ENCODE measurements at places on chromosomes 4 and X. TPM values are rescaled to one million over a fixed set of nuclear protein-coding genes. Genes with fewer than 3 reads are reported as not detected.

GRCh38 chr4:150167054-150167453 is 88.8 kb downstream of the DCLK2 start:
- H3K27me3 ChIP-seq, result no peaks in the 10 kb centered on the region
- H3K4me3 ChIP-seq, result no peak overlapping the region
- H3K27ac ChIP-seq, result no peak overlapping the region
- no peaks in the 10 kb centered on the region for H3K36me3 ChIP-seq
- H3K4me1 ChIP-seq, result no peaks in the 10 kb centered on the region
- DNase-seq, result no peak

DNA sequence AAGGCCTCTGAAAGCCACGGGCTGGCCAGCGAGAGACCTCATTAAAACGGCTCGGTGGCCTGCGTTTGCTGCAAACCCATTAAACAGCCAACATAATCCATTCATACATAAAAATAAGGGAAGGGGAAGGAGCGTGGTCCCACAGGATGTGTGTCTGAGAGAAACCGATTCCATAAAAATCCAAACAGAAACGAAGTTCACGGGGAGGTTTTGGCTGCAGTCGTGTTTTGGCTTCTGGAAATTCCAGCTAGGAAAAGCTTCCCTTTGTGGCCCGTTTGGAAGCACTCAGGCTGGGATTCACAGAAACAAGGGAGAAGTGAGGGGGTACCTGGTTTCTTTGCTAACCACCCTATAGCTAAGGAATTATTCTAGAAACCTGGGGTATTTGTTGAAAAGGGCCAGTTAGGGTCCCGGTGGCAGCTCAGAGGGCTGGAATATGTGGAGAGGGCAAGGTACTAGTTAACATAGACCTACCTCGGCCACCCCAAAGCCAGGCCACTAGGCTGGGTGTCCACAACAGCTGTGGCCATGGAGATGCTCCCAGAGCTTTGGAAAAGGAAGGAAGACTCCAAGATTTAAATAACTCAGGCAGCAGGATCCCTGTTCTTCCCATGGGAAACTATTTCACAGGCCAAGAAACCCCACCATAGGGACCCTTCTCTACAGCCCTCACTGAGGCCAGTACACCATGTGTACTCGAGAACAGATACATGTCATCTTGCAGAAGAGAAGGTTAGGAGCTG is 166.8 kb downstream of the BCOR start:
- no peak overlapping the region for H3K4me3 ChIP-seq
- H3K36me3 ChIP-seq, result no peaks in the 10 kb centered on the region
- no peak overlapping the region for H3K27ac ChIP-seq

DNA sequence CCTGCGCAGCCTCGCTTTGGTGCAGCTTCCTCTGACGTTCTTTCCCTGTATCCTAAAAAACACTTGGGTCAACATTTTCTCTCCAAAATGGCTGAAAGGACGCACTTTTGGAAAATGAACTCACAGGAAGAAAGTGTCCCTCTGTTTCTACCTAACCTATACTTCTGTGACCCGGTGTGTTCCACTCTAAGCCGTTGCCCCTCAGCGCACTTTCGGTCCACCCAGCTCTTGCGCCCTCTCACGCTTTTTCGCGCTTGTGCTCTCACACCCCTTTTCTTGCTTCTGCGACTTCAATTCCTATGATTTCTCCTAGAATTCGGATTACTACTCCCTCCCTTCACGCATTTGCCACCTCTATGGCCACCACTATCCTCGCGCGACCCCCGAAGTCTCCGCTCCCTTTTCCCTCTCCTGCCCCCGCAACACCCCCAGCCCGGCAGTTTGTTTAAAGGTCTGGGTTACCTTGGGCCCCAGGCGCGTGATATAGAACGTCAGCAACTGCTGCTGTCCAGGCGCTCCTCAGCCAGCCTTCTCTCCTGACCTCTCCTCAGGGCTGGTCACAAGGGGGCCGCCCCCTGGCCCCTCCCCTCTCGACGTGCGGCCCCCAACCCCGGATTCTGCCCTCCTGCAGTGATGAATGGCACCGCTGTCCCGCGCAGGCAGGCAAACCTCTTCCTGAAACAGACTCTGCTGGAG is at the start of gene USP51:
USP51 (minus strand) TSS at position 535 of the 696 bp plus-strand sequence. CDS start 909 bp downstream, outside the sequence.
- H3K4me3 ChIP-seq, result peak within 1 kb of the TSS; percentile 87
- peak within 1 kb of the TSS; percentile 95 for H3K27ac ChIP-seq
- H3K4me1 ChIP-seq, result peaks cover 10% of the 10 kb centered on the region
- H3K36me3 ChIP-seq, result peaks cover 3% of the 10 kb centered on the region

GRCh38 chr4:77073981-77074380 is 1.8 kb downstream of the CCNI start:
- no peak for DNase-seq
- peaks cover 24% of the 10 kb centered on the region for H3K36me3 ChIP-seq
- H3K4me1 ChIP-seq, result peaks cover 45% of the 10 kb centered on the region
- H3K27ac ChIP-seq, result no peak overlapping the region

- no peak overlapping the region for H3K4me3 ChIP-seq
- no peak overlapping the region for H3K27ac ChIP-seq
- no peaks in the 10 kb centered on the region for H3K36me3 ChIP-seq
- DNase-seq, result no peak
- no peaks in the 10 kb centered on the region for H3K4me1 ChIP-seq
- H3K27me3 ChIP-seq, result no peaks in the 10 kb centered on the region
These were observed 472.7 kb downstream of the IDS start for GRCh38 chrX:149032449-149032848.

GRCh38 chrX:1485033-1485432 is 32.3 kb upstream of the ASMTL start:
- H3K27me3 ChIP-seq, result no peaks in the 10 kb centered on the region
- no peak for DNase-seq
- H3K27ac ChIP-seq, result no peak overlapping the region
- H3K4me3 ChIP-seq, result no peak overlapping the region
- peaks cover 39% of the 10 kb centered on the region for H3K4me1 ChIP-seq

GRCh38 chr4:187390646-187391045 is 604.9 kb upstream of the ZFP42 start:
- H3K4me1 ChIP-seq, result no peaks in the 10 kb centered on the region
- H3K36me3 ChIP-seq, result no peaks in the 10 kb centered on the region
- no peak overlapping the region for H3K4me3 ChIP-seq
- no peak for DNase-seq
- H3K27ac ChIP-seq, result no peak overlapping the region
- H3K27me3 ChIP-seq, result no peaks in the 10 kb centered on the region

DNA sequence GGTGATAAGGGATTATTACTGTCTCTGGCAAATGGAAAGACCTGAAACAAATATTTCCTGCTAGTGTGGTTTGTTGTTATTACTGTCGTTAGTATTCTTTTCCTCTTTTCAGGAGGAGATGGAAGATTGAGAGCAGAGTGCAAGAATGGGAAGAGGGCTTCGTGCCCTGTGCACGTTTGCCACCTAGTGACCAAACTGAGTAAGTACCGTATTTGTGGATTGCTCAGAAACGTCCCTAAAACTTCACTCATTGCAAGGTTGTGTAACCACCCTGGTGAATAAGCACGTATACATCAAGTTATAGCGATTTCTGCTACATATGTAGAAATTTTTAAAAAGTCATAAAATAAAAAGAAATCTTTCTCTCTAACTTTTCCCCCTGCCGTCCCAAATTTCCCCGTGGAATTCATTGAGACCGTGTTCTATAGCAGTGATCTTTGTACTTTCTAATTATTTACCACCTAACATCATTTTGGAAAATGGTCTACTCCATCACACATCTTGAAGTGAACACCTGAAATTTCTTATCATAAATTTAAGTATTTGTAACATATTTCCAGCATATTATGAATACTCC is 24.3 kb downstream of the LINC00632 start:
- H3K4me1 ChIP-seq, result no peaks in the 10 kb centered on the region
- H3K27me3 ChIP-seq, result no peaks in the 10 kb centered on the region
- no peak overlapping the region for H3K4me3 ChIP-seq
- H3K36me3 ChIP-seq, result no peaks in the 10 kb centered on the region

DNA sequence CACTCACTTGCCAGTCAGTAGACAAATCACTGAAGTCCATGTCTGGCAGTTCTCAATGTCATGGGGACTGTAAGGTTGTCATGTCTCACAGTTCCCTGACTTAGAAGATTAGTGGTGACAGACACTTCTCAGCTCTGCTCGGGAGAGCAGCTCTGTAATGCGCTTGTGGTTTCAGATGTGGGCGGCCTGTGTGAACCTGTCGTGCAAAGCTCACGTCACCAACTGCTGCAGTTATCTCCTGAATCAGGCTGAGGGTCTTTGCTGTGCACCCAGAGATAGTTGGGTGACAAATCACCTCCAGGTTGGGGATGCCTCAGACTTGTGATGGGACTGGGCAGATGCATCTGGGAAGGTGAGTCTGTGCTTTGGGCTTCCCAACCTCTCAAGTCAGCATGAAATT is at the start of gene IL9R:
IL9R (plus strand) TSS at position 261 of the 400 bp plus-strand sequence; CDS start at position 325, 64 bp downstream.
- peak within 1 kb of the TSS; percentile 82 for H3K27ac ChIP-seq
- no peaks in the 10 kb centered on the region for H3K27me3 ChIP-seq
- peak; percentile 89 for DNase-seq
- peak within 1 kb of the TSS; percentile 54 for H3K4me3 ChIP-seq

- DNase-seq, result no peak
- H3K27ac ChIP-seq, result peak overlapping the region; percentile 6
- H3K36me3 ChIP-seq, result peaks cover 14% of the 10 kb centered on the region
- H3K27me3 ChIP-seq, result no peaks in the 10 kb centered on the region
These were observed 2.2 kb downstream of the USO1 start for GRCh38 chr4:75726577-75726976.

- no peaks in the 10 kb centered on the region for H3K27me3 ChIP-seq
- no peak overlapping the region for H3K27ac ChIP-seq
- H3K4me3 ChIP-seq, result no peak overlapping the region
- H3K36me3 ChIP-seq, result no peaks in the 10 kb centered on the region
These were observed 1196.7 kb downstream of the RAPGEF2 start for GRCh38 chr4:160299608-160300007.

- H3K36me3 ChIP-seq, result peaks cover 54% of the 10 kb centered on the region
- peaks cover 23% of the 10 kb centered on the region for H3K4me1 ChIP-seq
- no peak overlapping the region for H3K4me3 ChIP-seq
- no peak for DNase-seq
- H3K27me3 ChIP-seq, result no peaks in the 10 kb centered on the region
These were observed 60.6 kb upstream of the TLR2 start for GRCh38 chr4:153623491-153623890.

GRCh38 chr4:55765070-55765469 is 54.5 kb upstream of the EXOC1L start:
- no peaks in the 10 kb centered on the region for H3K36me3 ChIP-seq
- H3K27me3 ChIP-seq, result peaks cover 10% of the 10 kb centered on the region
- H3K4me1 ChIP-seq, result no peaks in the 10 kb centered on the region
- no peak for DNase-seq

DNA sequence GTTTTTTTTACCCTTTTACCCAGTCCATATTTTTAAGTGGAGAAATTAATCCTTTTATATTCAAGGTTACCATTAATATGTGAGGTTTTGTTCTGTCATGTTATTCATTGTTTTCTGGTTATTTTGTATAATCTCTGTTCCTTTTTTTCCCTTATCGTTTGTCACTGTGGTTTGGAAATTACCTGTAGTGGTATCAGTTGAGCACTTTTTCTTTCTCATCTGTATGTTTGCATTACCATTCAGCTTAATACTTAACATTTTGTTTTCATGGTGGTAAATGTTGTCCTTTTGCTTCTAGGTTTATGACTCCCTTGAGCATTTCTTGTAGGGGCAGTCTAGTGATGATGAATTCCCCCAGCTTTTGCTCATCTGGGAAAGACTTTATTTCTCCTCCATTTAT is 6.6 kb downstream of the ETDC start:
- H3K27me3 ChIP-seq, result no peaks in the 10 kb centered on the region
- no peaks in the 10 kb centered on the region for H3K4me1 ChIP-seq
- H3K27ac ChIP-seq, result no peak overlapping the region
- H3K36me3 ChIP-seq, result peaks cover 19% of the 10 kb centered on the region
- no peak overlapping the region for H3K4me3 ChIP-seq

DNA sequence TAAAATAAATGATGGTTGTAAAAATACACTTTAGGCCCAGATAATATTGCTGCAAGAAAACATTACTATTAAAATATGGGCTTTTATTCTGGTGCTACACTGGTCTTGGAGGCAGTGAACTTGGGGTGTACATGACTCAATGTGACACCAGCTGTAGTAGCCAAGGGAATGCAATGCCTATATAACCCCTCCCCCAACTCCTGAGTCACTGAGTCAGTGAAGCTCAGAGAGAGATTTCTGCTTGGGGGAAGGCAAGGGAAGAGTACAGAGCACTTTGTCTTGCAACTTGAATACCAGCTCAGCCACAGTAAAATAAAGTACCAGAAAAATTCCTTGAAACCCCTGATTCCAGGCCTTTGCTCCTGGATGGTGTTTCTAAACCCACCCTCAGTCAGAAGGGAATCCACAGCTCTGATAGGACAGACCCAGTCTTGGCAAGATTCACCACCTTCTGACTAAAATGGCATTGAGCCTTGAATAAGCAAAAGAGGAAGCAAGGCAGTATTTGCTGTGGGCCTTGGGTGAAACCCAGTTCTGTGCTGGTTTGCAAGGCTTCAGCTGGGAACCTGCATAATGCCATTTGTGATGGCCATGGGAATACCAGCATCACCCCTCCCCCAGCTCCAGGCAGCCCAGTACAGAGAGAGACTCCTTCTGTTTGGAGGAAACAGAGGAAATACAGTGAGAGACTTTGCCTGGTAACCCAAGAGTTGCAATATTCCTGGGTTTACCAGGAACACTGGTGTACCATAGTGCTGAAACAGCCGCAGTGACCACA is 209.9 kb downstream of the IQCM start:
- H3K4me1 ChIP-seq, result no peaks in the 10 kb centered on the region
- no peak for DNase-seq
- no peak overlapping the region for H3K27ac ChIP-seq
- H3K27me3 ChIP-seq, result no peaks in the 10 kb centered on the region
- H3K4me3 ChIP-seq, result no peak overlapping the region

- H3K4me1 ChIP-seq, result no peaks in the 10 kb centered on the region
- DNase-seq, result no peak
- no peak overlapping the region for H3K27ac ChIP-seq
- H3K4me3 ChIP-seq, result no peak overlapping the region
- no peaks in the 10 kb centered on the region for H3K36me3 ChIP-seq
These were observed 18.7 kb upstream of the GPC3 start for GRCh38 chrX:134004084-134004483.

- DNase-seq, result no peak
- no peak overlapping the region for H3K4me3 ChIP-seq
- H3K27ac ChIP-seq, result no peak overlapping the region
- H3K4me1 ChIP-seq, result no peaks in the 10 kb centered on the region
- H3K27me3 ChIP-seq, result peaks cover 2% of the 10 kb centered on the region
These were observed 82.9 kb downstream of the STOX2 start for GRCh38 chr4:183987987-183988392.

- H3K27me3 ChIP-seq, result no peaks in the 10 kb centered on the region
- H3K4me1 ChIP-seq, result peaks cover 10% of the 10 kb centered on the region
- peaks cover 19% of the 10 kb centered on the region for H3K36me3 ChIP-seq
- peak overlapping the region; percentile 84 for H3K4me3 ChIP-seq
- H3K27ac ChIP-seq, result peak overlapping the region; percentile 89
These were observed 13.9 kb upstream of the ETDC start for GRCh38 chrX:135295238-135295943.

Gene TRIM60
- not detected for total RNA-seq

Gene MUC7
- not detected for total RNA-seq

Gene INTS6L
- 19.9 TPM for total RNA-seq

Gene SOX3
- total RNA-seq, result not detected

Gene SOD3
- total RNA-seq, result not detected

Gene TMEM47
- not detected for total RNA-seq
